ENCODE measurements at places on chromosomes 12 and 14.

GRCh38 chr14:21913759-21914158 lies 240.1 kb upstream of the OR4E1 start:
- DNase-seq = peak; percentile 10

DNA sequence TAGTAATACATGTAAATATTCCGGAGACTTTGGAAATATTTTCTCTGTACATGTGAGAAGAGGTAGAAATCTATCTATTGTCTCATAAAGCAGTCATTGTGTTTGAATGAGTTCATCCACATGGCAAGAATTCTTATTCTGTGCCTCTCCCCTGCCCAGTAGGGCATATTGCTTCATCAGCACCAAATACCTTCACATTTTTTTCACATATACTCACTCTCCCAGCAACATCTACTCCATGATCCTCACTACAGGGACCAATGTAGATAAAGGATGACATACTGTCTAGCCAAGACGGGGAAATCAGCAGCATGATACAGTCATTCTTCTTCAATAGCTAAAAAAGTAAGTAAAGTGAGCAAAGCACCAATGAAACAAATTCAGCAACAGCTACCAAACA lies 1.3 kb upstream of the TAS2R14 start:
- no peak for DNase-seq

- DNase-seq = no peak
Measured at GRCh38 chr14:64123241-64123822, 170.8 kb downstream of the ESR2 start.

GRCh38 chr14:50037852-50038251 lies 78.5 kb downstream of the VCPKMT start:
- no peak for DNase-seq

DNA sequence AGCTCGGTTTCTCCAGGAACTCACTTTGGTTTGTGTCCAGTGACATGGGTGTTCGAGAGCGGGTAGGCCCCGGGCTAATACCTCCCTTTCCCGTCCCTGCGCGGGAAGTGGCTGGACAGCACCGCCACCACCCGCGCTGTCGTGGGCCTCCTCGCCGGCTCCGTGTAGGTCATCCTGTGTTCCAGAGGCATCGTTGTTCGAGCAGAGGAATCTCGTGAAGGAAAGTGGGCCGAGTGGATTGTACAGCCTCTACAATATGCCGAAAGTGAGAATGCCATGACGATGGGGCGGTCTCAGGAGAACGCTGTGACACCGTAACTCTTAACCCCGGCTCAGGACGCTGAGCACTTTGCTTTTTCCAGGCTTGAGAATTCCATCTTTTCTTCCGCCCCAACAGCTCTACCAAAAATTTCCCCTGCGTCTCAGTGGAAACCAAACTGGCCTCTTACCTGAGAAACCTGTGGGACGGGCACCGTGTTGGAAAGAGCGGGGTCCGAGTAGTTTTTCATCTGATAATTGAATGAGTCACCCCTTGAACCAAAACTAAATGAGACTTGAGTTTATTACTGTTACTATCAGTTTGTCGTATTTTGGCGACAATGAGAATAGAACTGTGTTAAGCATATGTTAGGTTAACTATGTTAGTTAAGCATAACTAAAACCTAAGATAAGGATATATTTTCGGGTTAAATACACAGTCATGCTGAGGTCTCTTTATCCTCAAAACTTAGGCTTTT lies 510 bp downstream of the EIF2S1 start:
- no peak for DNase-seq

DNA sequence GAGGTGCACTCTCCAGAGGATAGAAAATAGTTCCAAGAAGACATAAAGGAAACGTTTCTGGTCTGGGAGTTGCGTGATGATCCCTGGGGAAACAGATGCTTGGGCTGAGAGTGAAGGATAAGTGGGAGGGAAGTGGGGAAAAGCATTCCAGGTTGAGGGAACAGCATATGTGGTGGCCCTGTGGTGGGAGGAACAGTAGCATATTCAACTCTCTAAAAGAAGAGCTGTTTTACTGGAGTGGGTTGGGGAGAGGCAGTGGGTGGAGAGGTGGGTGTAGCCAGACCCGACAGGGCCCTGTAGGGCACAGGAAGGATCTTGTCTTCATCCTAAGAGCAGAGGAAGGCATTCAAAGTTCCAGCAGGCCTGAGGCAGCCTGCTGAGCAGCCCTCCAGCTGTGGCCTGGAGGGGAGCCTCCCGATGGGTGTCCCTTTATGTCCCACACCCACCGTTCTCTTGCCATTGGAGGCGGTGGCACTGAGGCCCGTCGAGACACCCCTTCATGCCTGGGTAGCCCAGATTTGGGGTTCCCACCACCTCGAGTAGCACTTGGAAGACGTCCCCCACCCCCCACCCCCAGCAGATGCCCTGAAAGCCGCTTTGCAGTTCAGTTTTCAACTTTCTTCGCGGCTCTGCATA lies 310.5 kb upstream of the FKBP4 start:
- no peak for DNase-seq

DNA sequence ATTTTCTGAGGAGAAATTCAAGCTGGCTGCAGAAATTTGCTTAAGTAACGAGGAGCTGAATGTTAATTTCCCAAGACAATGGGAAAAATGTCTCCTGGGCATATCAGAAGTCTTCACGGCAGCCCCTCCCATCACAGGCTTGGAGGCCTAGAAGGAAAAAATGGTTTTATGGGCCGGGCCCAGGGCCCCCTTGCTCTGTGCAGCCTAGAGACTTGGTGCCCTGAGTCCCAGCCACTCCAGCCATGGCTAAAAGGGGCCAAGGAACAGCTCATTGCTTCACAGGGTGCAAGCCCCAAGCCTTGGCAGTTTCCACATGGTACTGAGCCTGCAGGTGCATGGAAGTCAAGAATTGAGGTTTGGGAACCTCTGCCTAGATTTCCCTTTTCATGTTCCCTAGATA lies 24.3 kb upstream of the HSP90AA1 start:
- no peak for DNase-seq

DNA sequence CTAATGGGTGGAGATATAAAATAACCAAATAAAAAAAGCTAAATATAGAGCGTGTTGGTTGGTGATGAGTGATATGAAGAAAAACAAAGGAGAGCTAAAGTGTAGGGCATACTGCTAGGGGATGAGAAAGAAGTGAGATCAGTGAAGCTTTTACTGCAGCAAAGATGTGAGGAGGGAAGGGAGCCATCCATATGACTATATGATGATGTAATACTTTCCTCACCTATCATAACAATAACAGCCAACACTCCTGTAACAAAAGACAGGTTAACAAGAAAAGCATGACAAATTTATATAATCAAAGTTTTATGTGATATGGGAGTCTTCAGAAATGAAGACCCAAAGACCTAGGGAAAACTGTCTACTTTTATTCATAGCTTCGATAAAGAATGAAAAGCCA lies 57.4 kb upstream of the LRFN5 start:
- no peak for DNase-seq

- DNase-seq = no peak
Measured at GRCh38 chr12:126860210-126860609, 1406.8 kb upstream of the TMEM132C start.

DNA sequence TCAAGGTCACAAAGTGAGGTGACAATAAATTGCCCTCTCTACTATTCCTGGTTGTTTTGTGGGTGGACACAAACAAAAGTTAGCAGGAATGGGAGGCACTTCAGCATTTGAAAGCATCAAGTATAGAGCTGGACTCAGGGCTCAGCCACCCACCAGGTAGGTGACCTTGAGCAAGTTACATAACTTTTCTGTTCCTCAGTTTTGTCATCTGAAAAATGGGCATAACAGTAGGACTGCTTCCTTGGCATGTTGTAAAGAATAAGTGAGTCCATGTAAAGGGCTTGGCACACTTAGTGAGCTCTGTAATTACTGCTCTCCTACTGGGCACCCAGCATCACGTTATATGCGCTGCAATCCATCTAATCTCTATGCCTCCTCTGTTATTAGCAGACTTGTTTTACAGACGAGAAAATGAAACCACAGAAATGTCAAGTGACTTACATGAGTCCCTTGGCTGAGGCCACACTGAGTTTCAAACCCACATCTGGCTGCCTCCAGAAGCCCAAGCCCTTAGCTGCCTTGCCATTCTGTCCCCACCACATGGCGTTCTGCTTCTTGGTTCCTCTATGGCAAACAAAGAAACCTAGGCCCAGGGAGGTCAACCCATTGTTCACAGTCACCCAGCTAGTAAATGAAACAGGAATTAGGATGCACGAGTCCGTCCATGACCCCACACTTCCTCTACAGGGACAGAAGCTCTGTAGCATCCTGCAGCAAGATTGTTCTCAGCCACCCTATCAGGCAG lies 63.2 kb upstream of the SLC24A4 start:
- no peak for DNase-seq

- no peak for DNase-seq
Measured at GRCh38 chr12:59839514-59839913, 243.7 kb downstream of the SLC16A7 start.

DNA sequence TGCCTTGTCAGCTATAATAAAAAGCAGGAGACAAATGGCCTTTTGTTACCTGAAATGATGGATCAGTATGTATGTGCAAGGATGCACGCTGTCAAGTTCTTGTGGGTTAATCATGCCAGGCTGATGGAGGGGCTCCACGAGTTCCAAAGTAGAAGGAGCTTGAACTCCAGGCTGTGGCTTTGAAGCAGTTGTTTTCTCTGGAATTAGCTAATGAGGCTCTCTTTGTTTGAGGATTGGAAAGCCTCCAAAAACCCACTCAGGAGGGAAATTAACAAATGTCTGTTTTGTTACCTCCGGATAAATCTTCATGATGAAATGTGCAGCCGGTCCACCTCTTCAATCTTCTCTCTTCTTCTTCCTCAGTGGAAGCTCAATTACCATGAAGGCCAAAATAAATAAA lies 605.5 kb downstream of the DIO2 start:
- no peak for DNase-seq

- no peak for DNase-seq
Measured at GRCh38 chr12:18313306-18313705, 52.0 kb downstream of the PIK3C2G start.

DNA sequence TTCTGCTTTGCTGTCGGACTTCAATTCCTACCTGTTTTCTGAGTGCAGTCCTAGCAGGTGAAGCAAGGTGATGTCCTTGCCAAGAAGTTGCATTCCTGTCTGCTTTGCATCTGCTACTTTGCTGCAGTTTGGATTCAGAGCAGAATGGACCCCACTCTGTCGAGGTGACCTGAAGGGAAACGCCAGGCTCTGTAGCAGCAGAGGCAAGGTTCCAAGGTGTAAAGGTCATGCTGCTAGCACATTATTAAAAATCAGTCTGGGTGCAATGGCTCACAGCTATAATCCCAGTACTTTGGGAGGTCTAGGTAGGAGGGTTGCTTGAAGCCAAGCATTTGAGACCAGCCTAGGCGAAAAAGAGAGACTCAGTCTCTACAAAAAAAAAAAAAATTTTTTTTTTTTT lies 17.3 kb upstream of the ALDH2 start:
- no peak for DNase-seq

- no peak for DNase-seq
Measured at GRCh38 chr14:90661866-90662265, 154.4 kb downstream of the TTC7B start.

DNA sequence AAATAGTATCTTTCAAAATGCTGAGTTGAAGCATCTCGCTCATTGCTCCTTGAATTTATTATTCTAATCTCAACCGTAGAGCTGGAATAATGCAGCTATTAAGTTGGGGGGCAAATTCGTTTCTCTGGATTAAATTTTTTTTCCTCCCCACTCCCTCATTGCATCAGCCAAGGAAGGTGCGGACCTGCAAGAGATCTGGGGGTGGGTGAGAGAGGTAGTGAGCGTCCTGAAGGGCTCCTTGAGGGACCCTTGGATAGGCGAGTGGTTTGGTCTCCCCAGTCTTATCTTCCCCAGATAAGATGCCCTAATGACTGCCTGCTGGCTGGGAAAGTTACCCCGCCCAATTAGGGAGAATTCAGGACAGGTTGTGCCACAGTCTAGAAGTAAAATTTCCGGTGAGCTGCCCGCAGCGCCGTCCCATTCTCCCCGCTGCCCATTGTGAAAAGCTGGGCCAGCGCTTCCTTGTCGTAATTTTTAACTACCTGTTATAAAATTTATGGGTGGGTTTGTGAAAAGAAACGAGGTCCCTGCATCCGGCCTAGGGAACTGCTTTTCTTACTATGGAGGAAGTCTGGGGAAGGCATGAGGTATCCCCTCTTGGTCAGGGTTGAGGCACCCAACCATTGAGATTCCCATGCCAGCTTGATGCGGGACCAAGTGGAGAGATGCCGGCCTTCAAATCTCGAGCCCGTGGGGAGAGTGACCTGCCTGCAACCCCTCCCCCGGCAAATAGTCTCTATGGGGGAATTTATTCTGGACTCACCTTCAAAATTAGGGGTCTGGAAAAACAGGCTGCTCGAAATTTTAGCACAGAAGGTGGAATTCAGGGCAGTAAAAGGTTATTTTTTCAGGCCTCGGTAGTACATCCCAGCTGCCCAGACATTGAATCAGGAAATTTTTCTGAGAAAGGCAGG lies 6.5 kb downstream of the HOXC8 start:
- no peak for DNase-seq

DNA sequence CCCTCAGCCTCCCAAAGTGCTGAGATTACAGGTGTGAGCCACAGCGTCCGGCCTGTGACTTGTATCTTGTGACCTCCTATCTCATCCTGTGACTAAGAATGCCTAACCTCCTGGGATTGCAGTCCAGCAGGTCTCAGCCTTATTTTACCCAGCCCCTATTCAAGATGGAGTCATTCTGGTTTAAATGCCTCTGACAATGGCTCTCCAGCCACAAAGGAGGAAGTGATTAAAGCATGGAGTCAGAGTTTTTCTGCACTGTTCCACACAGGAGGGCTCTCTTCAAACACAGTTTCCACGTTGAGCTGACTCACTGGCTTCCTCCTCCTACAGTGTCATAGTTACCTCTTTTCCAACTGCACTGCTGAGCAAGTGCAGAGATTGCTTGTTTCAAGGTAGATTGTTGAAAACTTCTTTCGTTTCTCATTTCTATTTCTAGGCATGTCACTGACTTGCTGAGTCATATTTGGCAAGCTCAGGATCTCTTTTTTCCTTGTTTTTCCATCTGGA lies 383.8 kb downstream of the PCNX1 start:
- DNase-seq = no peak

GRCh38 chr12:45089411-45090075 lies 38.6 kb upstream of the DBX2 start:
- no peak for DNase-seq

DNA sequence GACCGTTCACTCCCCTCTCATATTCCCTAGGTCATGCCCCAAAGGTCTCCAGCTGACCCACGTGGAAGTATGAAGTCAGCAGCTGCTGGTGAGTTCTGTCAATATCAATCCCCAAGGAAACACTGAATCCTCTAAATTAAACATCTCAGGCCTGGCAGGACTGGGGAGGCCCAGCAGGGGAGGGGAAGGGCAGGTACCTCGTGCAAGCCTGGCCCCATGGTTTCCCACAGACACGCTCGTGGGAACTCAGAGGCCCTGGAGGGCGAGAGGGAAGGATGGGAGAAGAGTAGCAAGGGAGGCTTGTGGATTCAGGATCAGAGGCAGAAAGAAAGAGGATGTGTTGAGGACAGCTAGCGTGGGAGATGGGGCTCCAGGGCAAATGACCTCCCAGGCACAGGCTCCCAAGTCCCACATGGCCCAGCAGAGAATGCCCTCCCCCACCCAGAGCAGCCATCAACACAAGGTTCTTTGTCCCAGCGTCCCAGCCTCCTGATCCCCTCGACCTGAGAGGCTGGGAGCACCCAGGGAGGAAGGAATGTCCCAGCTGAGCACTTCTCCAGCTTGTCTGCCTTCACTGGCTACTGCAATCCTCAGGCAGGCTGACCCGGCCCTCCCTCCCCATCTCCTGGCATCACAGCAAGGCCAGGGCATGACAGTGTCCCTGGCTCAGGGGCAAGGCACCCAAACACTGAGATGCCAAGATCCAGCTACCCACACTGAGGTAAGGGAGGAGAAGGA lies 20.1 kb upstream of the RPLP0 start:
- no peak for DNase-seq

GRCh38 chr12:46915836-46916235 lies 90.0 kb upstream of the SLC38A4 start:
- no peak for DNase-seq

- DNase-seq = no peak
Measured at GRCh38 chr12:69240631-69240995, 1.2 kb downstream of the CPSF6 start.
